ENCODE measurements at places on chromosomes 16 and 17.
A peak's percentile ranks its signal among the peaks of the same experiment; 100 is the strongest.

GRCh38 chr17:78883089-78883532 is 19.9 kb downstream of the CEP295NL start:
- no peak for DNase-seq

DNA sequence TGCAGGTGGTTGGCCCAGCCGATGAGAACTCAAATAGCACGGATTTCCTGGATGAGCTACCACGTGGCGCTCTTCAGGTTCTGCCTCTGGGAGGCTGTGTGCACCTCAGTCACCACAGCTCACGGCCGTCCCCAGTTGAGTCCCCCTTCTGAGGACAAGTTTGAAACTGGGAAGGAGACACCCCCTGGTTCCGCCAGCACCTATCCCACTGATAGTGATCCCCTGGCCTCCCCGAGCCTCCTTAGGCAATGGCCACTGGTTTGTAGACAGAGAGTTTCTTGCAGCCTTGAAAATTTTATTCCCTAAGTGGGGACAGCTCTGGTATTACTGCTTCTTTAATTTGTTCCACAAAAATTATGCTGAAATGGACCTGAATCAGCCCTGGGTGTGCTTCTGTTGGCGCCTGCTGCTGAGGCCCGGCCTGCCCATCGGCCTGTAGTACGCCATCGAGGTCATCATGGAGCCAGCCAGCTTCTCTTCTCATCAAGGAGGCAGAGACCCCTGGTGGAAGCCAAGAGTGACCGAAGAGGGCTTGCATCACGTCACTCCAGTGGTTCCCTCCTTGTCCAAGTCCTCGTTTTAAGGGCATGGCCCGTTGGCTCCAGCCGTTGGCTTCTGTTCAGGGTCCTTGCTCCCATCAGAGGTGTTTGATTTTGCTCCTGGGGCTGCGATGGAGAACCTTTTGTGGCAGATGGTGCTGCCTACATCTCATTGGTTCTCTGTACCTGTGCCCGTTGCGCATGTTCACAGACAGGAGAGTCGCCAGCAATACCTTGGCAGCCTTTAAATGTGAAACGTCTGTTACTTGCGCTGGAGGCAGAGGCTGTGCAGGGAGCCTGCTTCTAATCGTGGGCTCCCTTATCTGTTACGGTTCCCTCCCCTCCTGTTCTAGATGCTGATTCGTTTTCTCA is 9.3 kb downstream of the SMCR8 start:
- DNase-seq, result no peak

GRCh38 chr17:17350491-17351355 is 47.5 kb downstream of the NT5M start:
- DNase-seq, result no peak

DNA sequence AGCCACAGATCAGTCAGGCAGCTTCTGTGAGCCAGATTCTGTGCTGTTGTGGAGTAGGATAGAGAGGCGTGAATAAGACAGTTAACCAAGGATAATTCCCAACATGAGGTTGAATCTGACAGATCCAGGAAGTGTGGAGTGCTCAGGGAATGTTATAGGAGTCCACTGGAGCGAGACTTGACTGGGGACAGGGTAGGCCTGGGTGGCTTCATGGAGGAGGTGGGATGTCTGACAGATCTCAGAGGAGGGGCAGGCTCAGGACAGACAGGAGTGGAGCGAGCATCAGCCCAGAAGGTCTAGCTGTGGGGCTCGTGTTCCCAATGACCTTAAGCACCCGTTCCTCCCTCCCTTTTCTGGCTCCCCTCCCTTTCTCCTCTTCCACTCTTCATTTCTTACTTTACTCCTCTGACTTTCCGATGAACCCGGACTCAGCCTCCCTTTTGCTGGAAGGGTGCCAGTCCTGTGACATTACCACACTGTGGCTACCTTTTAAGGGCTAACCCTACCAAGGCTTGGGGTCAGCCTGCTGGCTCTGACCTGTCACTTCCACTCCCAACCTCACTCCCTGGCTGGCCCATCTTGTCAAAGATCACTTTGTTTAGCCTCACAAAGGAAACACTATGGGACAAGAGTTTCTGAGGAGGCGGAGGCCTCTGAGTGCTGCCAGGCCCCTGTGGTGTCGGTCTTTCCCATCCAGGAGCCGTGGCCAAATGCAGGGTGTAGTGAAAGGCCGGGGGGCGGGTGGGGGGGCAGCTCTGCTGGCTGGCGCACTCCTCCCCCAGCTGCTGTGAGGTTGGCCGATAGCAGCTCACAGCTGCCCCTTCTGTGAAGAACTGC is 28.5 kb upstream of the EFCAB13 start:
- DNase-seq, result no peak

DNA sequence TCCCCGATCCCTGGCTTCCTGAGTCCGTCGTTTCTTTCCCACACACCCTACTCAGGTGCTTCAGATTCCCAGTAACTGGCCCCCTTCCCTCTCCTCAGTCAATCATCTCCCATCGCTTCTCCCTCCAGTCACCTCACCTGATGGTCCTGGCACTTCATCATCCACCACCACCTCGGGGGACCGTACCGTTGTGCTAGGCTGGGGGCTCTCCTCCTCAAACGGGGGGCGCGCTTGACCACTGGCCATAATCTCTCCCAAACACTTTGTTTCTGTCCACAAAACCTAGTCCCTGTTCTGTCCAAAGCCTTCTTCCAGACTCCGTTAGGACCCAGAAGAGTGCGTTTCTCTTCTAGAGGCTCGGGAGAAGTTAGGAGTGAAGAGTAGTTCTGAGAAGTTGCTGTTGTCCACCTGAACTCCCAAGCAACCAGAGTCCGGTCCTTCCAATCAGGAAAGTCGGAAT is at the start of gene SPDYE4:
Gene SPDYE4, minus strand, starts transcription at position 410 of the 460 bp plus-strand sequence. Its CDS starts 164 bp downstream, at position 246.
- DNase-seq, result no peak

- DNase-seq, result no peak
Observed at GRCh38 chr17:41779954-41780353, 6.6 kb downstream of the JUP start.

DNA sequence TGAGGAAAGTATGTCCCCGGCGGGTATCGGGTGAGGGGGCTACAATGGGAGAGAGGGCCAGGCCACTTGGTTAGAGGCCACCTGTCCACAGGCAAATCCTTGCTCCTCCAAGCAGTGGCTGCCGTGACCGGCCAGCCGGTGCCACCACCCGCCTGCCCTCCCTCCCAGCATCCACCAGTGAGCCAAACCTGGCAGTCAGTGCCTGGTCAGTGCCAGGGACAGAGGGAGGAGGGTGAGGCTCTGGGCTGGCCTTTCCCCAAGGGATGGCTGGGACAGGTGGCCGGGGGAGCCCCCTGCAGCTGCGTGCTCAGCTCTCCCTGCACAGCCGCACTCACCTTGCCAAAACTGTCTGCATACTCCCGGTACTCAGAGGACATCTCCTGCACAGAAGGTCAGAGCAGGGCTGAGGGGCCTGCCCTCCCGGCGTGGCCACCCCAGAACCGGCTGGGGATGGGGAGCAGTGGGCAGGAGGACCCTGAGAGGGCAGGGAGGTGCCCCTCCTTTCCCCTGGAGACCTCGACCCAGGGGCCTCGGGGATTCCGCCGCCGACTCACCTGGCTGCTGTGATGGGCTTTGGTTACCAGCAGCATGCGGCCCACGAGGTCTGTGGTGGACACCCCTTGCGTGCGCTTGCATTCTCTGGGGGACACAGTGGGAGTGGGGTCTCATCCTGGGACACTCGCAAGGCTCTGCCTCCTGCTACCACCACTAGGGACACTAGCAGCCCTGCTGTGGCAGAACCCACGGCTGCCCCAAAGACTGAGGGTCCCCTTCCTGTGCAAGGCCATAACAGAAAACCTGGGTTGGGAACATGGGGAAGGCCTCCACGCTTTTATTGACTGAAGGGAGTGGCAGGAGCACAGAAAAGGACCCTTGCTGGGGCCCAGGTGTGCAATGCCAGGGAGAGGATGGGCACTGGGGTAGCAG is 3.7 kb downstream of the PCYT2 start:
- DNase-seq, result no peak

DNA sequence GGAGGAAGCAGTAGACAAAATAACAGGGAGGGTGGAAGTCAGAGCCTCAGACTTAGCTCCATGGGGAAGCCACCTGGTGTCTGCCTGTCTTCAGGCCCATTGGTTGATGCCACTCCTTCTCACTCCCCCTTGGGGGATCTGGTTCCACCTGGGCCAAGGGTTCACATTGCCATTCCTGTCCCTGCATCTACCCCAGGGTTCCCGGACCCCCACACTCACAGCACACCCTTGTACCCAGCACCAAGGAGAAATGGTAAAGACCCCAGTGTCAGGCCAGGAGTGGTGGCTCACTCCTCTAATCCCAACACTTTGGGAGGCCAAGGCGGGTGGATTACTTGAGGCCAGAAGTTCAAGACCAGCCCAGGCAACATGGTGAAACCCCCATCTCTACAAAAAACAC is 1.0 kb upstream of the CA7 start:
- no peak for DNase-seq

- no peak for DNase-seq
Observed at GRCh38 chr16:84765616-84766580, 53.9 kb upstream of the CRISPLD2 start.

- peak; percentile 52 for DNase-seq
Observed at GRCh38 chr17:74736513-74737298, at the start of gene RAB37. RAB37 (plus strand) TSS chr17:74737256; CDS start chr17:74737273, 17 bp downstream.

GRCh38 chr16:65117811-65118448 is 3.9 kb downstream of the CDH11 start:
- no peak for DNase-seq

DNA sequence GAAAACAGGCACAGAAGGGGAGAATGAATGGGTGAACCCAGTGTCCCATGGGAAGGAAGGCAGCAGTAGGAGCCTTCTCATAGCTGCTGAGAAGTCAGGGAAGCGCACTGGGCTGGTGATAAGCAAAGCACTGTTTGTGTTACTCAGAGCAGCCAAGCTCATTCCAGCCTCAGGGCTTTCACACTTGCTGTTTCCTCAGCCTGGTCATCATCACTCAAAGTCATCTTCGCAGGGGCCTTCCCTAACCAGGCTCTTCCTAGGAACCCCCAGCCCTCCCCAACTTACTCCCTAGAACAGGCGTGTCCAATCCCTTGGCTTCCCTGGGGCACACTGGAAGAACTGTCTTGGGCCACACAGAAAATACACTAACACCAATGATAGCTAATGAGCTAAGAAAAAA is 32.1 kb upstream of the LONP2 start:
- no peak for DNase-seq

DNA sequence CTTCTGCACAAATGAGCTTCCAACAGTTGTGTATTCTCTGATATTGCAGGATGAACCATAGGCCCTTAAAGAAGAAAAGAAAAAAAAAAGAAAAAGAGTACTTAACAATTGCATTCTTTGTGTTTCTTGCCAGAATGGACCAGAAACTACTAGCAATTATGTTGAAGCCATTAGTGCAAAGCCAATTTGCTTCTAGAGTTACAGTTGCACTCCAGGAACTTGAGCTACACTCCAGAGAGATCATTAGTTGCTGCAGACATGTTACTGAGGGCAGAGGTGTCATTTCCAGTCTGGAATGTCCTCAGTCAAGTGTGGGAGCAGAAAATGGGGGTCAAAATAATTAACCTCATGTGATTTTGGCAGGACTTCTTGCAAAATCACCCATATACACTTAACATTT is 85.6 kb upstream of the CCL2 start:
- DNase-seq, result no peak

DNA sequence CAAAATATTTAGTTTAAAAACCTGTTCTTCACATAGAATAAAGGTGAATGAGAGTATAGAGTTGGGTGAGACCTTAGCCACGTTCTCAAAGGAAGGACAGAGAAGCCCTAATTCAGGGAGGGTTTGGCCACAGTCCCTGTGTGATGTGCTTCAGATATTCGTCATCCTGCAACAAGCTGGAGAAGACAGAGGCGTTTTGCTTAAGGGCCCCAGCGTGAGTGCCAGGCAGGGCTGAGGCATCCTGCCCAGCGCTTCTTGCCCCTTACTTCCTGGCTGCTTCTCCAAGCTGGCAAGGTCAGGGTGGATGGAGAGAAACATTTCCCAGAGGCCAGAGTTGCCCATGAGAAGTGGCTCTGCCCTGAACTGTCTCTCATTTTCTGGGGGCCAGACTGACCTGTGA is 46.9 kb downstream of the AXIN2 start:
- no peak for DNase-seq

DNA sequence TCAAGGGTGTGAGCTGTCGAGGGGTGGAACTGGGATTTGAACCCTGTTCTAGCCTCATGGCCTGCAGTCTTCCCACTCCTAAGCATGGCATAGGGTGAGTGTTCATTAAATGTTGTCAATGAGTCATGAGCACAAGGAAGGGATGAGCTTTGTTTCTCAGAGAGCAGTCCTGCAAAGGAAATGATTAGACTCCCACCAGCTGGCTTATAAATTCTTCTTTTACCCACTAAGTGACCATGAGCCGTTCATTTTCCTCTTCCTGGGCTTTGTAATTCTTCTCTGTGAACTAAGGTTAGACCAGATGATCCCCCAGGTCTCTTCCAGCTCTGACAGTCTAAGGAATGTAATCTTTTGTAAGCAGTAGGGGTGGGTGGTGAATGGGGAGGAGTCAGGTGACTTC is 47.9 kb upstream of the HNF1B start:
- DNase-seq, result no peak

- DNase-seq, result no peak
Observed at GRCh38 chr17:42118545-42118944, 2.6 kb downstream of the KAT2A start.

- no peak for DNase-seq
Observed at GRCh38 chr17:333626-334396, 18.8 kb downstream of the RPH3AL start.

DNA sequence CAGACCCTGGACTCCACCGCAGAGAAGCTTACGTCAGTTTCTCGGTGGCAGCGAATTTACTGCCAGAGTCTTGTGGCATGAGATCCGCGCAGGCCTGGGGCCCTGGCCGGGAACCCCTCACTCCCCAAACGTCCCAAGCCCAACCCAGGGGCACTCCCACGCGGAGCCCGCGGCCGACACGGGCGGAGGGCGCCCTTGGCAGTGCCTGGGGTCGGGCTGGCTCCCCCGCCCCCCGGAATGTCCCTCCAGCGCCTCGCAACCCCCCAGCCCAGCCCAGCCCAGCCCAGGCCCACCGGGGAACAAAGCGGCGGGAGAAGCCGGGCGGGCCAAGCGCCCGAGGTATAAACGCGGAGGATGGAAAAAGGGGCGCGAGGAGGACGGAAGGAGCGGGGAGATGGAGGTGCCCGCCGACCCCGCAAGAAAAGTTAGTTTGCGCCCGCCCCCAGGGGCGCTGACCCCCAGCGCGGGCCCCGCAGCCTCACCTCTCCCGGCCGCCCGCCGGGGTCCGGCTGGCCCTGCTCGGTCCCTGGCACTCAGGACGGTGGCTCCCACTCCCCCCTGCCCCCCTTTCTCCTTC is 330 bp downstream of the CASKIN2 start:
- DNase-seq, result no peak

DNA sequence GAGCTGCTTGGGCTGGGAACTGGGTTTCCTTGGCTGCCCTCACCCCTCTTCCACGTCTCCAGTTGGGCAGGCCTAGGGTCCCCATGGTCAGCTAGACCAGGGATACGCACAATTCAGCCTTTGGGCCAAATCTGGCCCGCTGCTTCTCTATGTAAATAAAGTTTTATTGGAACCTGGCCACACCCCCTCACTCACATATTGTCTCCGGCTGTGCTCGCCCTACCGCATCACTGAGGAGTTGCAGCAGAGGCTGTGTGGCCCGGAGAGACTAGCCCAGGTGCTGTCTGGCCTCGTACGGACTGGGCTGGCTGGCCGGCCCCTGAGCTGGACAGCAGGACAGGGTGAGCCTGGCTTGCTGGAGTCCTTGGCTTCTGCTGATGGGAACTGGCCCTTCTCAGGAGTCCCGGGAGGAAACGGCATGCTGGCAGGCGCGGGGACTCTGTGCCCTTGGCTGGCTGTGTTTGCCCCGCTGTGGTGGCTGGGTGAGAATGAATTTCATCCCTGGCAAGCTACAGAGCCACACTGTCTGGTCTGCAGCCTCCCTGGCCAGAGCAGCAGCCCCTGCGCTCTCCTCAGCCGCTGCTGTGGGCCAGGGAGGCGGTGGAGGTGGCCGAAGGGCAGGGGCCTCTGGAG is 82.0 kb downstream of the ENGASE start:
- DNase-seq, result no peak

All from CD8-positive, alpha-beta memory T cell (primary cell).